ENCODE measurements at places on chromosomes 3 and 15. TPM values are rescaled to one million over a fixed set of nuclear protein-coding genes. Genes with fewer than 3 reads are reported as not detected.

DNA sequence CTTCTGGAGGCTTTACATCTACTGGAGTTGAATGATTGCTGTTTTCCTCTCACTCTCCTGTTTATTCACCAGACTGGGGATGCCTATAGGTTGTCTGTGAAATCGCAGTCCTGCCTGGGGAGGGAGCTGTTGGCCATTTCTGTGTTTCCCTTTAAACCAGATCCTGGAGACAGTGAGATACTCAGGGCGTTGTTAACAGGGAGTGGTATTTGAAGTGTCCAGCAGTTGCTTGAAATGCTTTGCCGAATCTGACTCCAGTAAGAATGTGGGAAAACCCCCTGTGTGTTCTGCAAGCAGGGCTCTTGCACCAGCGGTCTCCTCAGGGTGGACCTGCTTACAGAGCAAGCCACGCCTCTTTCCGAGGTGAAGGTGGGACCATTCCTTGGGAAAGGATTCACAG is 4.3 kb upstream of the LRRK1 start:
- no peak overlapping the region for H3K4me3 ChIP-seq
- H3K36me3 ChIP-seq = peaks cover 93% of the 10 kb centered on the region
- H3K27ac ChIP-seq = peak overlapping the region; percentile 90
- H3K4me1 ChIP-seq = peaks cover 32% of the 10 kb centered on the region

- H3K27ac ChIP-seq = no peak overlapping the region
- DNase-seq = no peak
- H3K36me3 ChIP-seq = no peaks in the 10 kb centered on the region
- no peaks in the 10 kb centered on the region for H3K4me1 ChIP-seq
- H3K27me3 ChIP-seq = no peaks in the 10 kb centered on the region
- no peak overlapping the region for H3K4me3 ChIP-seq
These were observed 71.3 kb upstream of the LRTM1 start for GRCh38 chr3:54999159-54999558.

GRCh38 chr3:22361521-22361920 is 610.5 kb upstream of the ZNF385D start:
- no peaks in the 10 kb centered on the region for H3K4me1 ChIP-seq
- no peaks in the 10 kb centered on the region for H3K27me3 ChIP-seq
- no peak overlapping the region for H3K4me3 ChIP-seq
- DNase-seq = no peak
- H3K27ac ChIP-seq = no peak overlapping the region
- H3K36me3 ChIP-seq = no peaks in the 10 kb centered on the region

DNA sequence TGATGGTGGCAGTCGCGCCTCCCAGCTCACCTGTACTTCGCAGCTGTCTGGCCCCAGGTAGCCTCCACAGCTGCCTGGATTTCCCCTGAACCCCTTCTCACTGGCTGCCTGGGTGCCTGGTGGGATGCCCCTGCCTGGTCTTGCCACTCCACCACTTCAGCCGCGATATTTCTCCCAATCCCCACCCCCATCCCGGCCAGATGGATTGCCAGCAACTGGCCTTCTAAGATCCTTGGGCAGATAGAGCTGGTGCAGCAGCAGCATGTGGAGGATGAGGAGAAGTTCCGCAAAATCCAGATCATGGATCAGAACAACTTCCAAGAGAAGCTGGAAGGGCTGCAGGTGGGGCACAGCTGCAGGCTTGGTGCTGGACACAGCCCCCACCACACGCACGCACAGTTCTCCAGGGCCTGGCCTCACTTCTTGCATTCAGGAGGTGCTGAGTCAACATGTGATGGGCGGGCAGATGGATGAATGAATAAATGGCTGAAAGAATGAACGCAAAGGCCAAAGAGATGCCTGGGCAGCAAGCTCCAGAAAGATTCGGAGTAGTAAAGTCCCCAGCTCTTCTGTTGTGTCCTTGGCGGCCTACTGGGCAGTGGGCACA is 35.7 kb downstream of the DNAH1 start:
- no peak for DNase-seq
- no peak overlapping the region for H3K4me3 ChIP-seq
- no peaks in the 10 kb centered on the region for H3K27me3 ChIP-seq
- H3K4me1 ChIP-seq = no peaks in the 10 kb centered on the region
- H3K36me3 ChIP-seq = no peaks in the 10 kb centered on the region
- no peak overlapping the region for H3K27ac ChIP-seq

GRCh38 chr15:65824031-65824743 is 32.1 kb upstream of the DENND4A start:
- no peak overlapping the region for H3K4me3 ChIP-seq
- H3K4me1 ChIP-seq = peaks cover 27% of the 10 kb centered on the region
- no peaks in the 10 kb centered on the region for H3K36me3 ChIP-seq
- peak; percentile 74 for DNase-seq
- no peaks in the 10 kb centered on the region for H3K27me3 ChIP-seq

DNA sequence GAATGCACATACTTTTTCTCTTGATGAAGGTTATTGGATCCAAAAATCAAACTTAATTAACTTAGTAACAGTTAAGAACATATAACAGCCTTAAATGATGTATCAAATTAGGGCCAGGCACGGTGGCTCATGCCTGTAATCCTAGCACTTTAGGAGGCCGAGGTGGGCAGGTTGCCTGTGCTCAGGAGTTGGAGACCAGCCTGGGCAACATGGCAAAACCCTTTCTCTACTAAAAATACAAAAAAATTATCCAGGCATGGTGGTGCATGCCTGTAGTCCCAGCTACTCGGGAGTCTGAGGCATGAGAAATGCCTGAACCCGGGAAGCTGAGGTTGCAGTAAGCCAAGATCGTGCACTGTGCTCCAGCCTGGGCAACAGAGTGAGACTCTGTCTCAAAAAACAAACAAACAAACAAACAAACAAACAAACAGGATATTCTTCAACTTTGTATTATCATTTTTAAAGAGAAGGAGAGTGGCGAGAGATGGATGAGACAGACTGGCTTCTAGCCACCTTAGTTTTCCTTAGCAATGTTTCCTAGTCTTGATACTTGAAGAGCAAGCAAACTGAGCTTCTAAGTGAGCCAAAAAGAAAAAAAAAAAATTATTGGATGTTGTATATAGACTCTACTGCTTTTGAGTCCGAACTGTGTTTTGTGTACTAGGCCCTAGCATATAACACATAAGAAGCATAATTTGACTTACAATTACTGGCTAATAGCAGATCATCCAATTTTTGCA is 13.8 kb downstream of the SPRED1 start:
- no peak overlapping the region for H3K27ac ChIP-seq
- no peaks in the 10 kb centered on the region for H3K36me3 ChIP-seq
- H3K27me3 ChIP-seq = no peaks in the 10 kb centered on the region
- no peak for DNase-seq

- DNase-seq = no peak
- H3K27me3 ChIP-seq = peaks cover 46% of the 10 kb centered on the region
- H3K4me3 ChIP-seq = no peak overlapping the region
- no peaks in the 10 kb centered on the region for H3K36me3 ChIP-seq
These were observed 142.9 kb downstream of the PDZRN3 start for GRCh38 chr3:73481888-73482287.

- H3K4me1 ChIP-seq = no peaks in the 10 kb centered on the region
- no peak for DNase-seq
- H3K27me3 ChIP-seq = no peaks in the 10 kb centered on the region
- H3K4me3 ChIP-seq = no peak overlapping the region
- H3K27ac ChIP-seq = no peak overlapping the region
These were observed 28.3 kb upstream of the THBS1 start for GRCh38 chr15:39552556-39552955.

DNA sequence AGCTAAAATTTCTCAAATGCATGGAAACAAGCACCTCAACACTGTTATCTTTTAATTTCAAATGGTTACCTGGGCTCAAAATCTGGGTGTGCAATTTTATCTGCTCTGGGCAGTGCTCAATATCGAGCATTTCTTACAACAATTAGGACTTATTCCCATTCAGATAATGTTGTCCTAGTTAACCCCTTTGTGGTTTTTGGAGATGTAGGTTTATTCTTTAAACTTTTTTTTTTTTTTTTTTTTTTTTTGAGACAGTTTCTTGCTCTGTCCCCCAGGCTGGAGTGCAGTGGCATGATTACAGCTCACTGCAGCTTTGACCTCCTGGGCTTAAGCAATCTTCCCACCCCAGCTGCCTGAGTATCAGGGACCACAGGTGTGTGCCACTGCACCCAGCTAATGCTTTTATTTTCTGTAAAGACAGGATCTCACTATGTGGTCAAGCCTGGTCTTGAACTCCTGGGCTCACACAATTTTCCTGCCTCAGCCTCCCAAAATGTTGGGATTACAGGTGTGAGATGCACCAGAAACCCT is 4.4 kb upstream of the ATP2C1 start:
- peaks cover 18% of the 10 kb centered on the region for H3K36me3 ChIP-seq
- DNase-seq = no peak
- no peaks in the 10 kb centered on the region for H3K27me3 ChIP-seq
- H3K4me3 ChIP-seq = no peak overlapping the region

DNA sequence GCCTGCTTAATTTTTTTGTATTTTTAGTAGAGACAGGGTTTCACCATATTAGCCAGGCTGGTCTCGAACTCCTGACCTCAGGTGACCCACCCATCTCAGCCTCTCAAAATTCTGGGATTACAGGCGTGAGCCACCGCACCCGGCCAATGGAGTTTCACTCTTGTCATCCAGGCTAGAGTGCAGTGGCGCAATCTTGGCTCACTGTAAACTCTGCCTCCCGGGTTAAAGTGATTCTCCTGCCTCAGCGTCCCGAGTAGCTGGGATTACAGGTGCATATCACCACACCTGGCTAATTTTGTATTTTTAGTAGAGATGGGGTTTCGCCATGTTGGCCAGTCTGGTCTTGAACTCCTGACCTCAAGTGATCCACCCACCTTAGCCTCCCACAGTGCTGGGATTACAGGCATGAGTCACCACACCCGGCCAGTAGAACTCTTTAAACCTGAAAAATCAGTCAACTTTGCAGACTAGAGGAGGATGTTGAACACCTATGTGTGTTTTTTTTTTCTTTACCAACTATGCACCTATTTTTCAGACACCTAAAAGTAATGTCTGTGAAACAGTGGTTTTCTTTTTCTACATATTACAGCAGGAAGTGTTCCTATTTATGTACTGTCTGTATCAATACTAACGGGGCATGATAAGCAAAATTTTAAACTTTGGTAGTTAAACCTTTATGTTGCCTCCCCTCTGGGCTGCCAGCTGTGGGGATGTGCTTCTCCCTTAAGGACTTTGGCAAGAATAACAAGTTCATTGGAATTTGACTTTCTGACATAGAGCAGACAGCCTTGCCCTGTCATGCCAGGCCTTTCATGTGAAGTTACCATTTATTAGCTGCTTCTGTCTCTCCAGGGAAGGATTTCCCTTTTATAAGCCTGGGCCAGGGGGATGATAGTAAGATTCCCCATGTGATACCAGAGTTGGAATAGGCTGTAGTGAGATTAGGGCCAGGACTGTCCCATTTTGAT is 8.1 kb downstream of the ARIH2 start:
- no peaks in the 10 kb centered on the region for H3K27me3 ChIP-seq
- no peak overlapping the region for H3K27ac ChIP-seq
- peak overlapping the region; percentile 17 for H3K4me3 ChIP-seq

- peaks cover 28% of the 10 kb centered on the region for H3K36me3 ChIP-seq
- DNase-seq = no peak
- peaks cover 7% of the 10 kb centered on the region for H3K4me1 ChIP-seq
- H3K27me3 ChIP-seq = no peaks in the 10 kb centered on the region
- H3K4me3 ChIP-seq = no peak overlapping the region
These were observed 3.4 kb upstream of the OGG1 start for GRCh38 chr3:9746330-9746729.

DNA sequence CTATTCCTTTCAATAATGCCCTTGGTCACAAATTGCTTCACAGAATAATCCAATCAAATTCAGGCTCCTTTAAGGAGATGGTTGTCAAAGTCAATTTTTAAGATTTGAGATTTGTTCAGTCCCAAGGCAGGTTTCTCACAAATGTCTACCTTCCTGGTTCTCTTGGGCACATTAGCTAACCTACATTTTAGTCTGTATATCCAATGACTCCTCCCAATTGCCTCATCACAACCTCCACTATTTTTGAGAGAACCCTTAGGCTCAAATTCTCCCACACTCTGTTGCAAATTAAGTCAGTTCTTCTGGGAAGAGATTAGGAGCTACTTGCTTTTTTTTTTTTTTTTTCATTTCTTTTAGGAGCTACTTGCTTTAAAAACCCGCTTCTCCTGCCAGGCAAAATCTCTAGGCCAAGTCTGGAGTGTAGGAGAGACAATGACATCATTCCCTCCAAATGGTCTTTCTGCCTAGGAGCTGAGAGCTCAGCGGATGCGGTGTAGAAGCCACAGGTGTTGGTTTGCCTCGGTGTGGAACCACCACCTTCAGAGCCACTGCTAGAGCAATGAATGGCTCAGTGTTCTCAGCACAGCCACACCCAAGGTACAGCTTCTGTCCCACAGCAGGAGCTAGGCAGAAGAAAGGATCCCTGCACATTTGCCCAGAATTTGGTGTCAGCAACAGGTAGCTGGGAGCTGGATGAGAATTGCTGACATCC is 10.0 kb upstream of the INO80 start:
- DNase-seq = peak; percentile 67
- H3K4me3 ChIP-seq = no peak overlapping the region
- peak overlapping the region; percentile 82 for H3K27ac ChIP-seq
- no peaks in the 10 kb centered on the region for H3K27me3 ChIP-seq

GRCh38 chr3:36166477-36166876 is 213.8 kb upstream of the STAC start:
- no peak overlapping the region for H3K4me3 ChIP-seq
- DNase-seq = peak; percentile 39
- H3K27me3 ChIP-seq = no peaks in the 10 kb centered on the region
- H3K36me3 ChIP-seq = no peaks in the 10 kb centered on the region
- H3K27ac ChIP-seq = no peak overlapping the region

- H3K4me3 ChIP-seq = peak overlapping the region; percentile 0
- no peaks in the 10 kb centered on the region for H3K36me3 ChIP-seq
- no peak for DNase-seq
- no peaks in the 10 kb centered on the region for H3K27me3 ChIP-seq
These were observed 549.8 kb upstream of the AGTR1 start for GRCh38 chr3:148147903-148148302.

DNA sequence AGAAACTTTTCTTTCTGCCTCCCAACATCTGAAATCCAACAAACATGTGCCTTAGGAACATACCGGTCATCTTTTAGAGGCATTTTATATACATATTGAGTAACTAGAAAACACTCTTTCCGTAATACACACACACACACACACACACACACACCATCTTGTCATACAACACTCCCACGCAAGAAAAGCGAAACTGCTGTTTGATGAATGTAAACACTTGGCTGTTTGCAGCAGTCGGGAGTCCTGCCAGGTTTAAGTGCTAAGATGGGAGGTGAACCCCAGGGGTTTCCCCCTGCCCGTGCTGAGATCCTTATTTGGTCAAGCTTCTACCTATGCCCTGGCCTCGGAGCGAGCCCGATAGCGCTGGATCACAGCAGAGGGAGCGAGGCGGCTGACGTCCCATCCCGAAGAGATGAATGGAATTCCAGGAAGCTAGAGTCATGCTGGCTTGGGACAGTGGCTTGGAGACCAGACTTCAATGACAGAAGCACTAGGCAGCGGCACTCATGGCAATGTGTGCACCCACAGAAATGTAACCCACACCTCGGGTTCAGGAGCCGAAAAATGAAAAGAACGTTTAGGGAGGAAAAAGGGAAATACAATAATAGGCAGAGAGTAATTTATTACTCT is 1.3 kb upstream of the THBS1 start:
- DNase-seq = peak; percentile 64
- peak overlapping the region; percentile 75 for H3K4me3 ChIP-seq
- peaks cover 33% of the 10 kb centered on the region for H3K36me3 ChIP-seq
- no peaks in the 10 kb centered on the region for H3K27me3 ChIP-seq
- H3K27ac ChIP-seq = peak overlapping the region; percentile 94

The CLEC3B gene
- total RNA-seq = not detected

The ADAMTS9 gene
- total RNA-seq = 63.3 TPM

The ACTC1 gene
- not detected for total RNA-seq

The ANKRD63 gene
- total RNA-seq = 0.56 TPM

The CCNL1 gene
- total RNA-seq = 291 TPM

The GOLGA6L7 gene
- not detected for total RNA-seq

The GPR176 gene
- 10.2 TPM for total RNA-seq

The SEMA3F gene
- 1.7 TPM for total RNA-seq

Data from Calu3 (cell line).